ENCODE measurements at places on chromosomes 3 and 15. TPM values are rescaled to one million over a fixed set of nuclear protein-coding genes. Genes with fewer than 3 reads are reported as not detected.

DNA sequence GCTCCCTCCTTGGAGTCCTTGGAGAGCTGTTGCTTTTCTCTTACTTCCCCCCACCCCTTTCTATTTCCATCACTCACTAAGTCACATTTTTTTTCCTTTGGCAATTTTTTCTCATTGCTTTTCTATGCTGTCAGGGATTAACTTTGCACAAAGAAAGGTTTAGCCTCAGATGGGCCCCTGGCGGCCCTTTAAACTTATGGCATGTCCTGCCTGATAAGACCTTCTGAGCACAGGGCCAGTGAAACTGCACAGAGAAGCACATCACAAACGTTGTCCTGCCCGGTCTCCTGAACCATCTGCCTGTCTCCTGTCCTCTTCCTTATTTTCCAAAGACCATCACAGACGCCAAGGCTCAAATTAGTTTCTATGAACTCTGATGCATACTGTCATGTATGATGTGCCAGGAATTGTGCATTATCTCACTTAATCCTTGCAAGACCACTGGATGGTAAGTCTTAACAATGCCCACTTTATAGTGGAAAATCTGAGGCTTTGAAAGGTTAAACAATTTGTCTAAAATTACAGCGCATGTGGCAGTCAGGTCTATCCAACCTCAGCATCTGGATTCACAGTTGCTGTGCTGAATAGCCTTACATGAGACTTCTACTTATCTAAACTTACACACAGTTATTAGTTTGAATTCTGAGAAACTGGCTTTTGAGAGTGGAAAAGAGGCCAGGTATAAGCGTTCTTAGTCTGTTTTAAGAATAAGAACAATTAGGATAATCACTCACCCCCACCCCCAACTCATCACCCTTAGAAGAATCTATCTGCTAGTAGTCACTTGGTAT is 648.1 kb downstream of the NTRK3 start:
- DNase-seq = no peak

DNA sequence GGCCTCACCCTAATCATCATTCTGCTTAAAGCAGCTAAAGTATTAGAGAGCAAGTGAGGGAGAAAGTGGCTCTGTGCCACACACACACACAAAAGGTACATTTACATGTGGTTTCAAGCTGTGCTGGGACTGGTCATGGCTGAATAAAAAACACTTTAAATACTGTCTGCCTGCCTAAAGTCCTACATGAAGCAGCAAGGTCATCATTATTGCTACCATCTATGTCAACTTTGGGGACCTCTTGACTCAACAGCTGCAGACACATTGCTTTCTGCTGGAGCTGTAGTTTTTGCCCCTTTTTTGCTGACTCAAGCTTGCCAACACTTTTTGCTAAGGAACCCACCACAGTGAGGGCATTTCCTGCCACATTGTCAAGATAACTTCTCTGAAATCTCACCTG is 1237.9 kb downstream of the ROBO2 start:
- no peak for DNase-seq

DNA sequence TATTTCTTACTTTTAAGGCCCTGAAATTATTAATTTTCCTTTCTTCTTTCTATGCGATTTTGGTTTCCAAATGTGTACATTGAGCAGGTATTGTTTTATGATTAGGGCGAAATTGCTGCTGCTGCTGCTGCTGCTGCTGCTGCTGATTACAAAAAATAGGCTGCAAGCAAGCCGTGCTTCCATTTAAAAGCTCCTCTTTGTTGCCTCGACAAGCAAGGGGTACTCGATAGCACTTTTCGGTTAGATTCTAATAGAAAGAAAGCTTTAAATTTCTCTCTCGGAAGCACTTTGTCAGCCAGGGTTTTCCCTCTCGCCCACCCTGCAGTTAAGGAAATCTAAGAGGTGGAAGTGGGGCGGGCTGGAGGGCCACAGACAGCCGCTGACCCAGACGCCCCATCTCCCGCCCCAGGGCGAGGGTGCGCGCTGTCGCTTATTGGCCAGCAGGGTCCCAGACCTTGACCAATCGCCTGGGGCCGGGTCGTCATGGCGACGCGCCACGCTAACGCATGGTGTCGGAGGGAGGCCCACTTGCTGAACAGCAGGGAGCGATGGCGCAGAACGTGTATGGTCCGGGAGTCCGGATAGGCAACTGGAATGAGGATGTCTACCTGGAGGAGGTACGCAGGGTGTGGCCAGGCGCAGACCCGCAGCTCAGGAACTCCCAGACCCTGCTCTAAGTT is at the start of gene CFAP161:
TSS of gene CFAP161 (plus strand) at position 489 of the 680 bp plus-strand sequence. CDS start at position 549, 60 bp downstream.
- no peak for DNase-seq

GRCh38 chr15:56980473-56980872 is 62.0 kb downstream of the TCF12 start:
- no peak for DNase-seq

- DNase-seq = no peak
These were observed 20.8 kb upstream of the ARHGEF3 start for GRCh38 chr3:56822501-56822900.

The CCDC54 gene
- total RNA-seq = not detected

The EPHB3 gene
- 0.19 TPM for total RNA-seq

DNA sequence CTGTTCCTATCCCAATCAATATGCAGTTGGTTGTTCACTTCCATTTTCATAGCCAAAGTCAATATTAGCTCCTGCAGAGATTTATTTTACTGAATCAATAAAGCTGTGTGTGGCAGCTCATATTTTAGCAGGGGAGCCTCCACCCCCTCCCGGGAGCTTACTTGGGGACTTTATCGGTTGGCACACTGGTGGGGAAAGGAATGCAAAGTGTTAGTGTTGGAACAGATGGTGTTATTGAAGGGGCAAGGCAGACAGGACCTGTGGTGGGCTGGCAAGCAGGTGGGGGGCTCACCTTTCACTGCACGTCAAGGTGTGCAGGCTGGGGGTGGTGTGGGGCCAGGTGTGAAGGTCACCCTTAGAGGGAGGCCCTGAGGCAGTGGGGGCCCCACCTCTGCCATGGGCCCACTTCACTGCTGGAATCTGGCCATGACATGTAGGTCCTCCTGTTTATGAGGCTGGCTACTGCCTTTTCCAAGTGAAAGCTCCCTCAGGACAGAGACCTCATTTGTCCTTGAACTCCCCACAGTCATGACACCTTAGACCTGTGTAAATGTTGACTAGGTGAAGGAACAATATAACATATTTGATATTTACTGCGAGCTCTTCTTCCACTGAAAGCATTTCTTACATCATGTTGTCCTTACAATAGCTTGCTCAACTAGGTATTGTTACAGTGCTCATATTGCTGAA is 44.0 kb upstream of the SEC22A start:
- DNase-seq = no peak

Measured in activated naive CD4-positive, alpha-beta T cell treated with anti-CD3 and anti-CD28 coated beads, Interleukin-2, amount 50 U/mL, for 72 hours (primary cell).